ENCODE measurements at places on chromosomes 12 and 14.

DNA sequence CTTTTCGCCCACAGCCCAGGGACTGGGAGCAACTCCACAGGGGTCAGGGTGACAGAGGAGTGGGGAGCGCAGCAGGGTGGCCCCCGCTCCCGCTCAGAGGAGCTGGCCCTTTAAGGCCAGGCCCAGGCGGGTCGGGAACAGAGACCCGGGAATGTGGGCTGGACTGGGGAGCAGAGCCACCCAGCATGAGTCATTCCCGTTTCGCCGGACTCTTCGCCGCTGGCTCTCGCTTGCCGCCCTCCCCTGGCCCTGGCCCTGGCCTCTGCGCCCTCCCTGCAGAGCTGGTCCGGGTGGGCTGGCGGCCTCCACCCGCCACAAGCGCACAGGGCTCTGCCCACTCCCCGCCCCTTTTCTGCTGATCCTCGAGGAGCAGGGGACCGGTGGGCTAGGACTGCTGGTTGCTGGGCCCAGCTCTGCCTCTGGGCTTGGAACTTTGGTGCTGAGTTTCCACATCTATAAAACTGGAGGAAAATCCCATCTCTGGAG lies 92.8 kb downstream of the NINJ2 start:
- DNase-seq: peak; percentile 89

DNA sequence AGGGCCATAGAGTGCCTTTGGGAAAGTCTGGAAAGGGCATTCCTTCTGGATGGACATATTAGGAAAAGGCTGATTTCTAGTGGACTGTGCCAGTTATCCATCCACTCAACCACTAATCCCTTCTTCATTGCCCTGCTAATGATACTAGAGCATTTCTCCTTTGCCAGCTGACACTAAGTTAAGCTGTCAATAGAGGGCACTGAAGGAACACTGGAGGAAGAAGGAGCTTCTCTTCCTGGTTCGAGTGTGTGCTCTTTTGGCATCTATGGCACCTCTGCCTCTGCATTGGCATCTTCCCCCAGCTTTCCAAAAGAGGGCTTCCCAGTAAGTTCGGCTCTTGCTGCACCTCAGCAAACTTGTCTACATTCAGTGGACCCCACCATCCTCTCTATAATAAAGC lies 165.4 kb downstream of the DERA start:
- DNase-seq: peak; percentile 39

DNA sequence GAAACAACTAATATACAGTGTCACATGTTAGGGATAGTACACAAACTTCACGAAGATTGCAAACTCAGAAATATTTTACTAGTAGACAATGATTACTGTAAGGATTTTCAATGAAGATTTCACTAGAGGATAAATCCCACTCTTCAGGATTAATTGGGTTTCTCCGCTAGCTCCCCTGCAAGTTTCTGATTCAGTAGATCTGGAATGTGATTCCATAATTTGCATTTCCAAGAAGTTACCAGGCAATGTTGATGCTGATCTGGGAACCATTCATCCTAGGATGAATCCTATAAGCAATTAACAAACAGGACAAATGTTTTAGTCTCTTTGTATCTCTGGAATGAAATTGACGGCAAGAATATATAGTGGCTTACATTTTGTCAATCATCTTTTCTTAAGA lies 272.4 kb downstream of the ALX1 start:
- DNase-seq: no peak

- DNase-seq: no peak
Observed at GRCh38 chr14:61703342-61704129, 8.2 kb downstream of the HIF1A start.

DNA sequence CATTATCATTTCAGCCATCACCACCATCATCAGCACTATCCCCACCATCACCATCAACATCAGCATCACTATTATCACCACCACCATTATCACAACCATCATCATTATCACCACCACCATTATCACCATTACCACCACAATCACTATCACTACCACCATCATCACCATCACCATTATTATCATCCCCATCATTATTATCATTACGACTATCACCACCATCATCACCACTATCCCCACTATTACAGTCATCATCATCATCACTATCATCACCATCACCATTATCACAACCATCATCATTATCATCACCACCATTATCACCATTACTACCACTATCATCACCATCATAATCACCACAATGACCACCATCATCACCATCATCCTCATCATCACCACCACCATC lies 50.4 kb upstream of the CMKLR1 start:
- DNase-seq: no peak

DNA sequence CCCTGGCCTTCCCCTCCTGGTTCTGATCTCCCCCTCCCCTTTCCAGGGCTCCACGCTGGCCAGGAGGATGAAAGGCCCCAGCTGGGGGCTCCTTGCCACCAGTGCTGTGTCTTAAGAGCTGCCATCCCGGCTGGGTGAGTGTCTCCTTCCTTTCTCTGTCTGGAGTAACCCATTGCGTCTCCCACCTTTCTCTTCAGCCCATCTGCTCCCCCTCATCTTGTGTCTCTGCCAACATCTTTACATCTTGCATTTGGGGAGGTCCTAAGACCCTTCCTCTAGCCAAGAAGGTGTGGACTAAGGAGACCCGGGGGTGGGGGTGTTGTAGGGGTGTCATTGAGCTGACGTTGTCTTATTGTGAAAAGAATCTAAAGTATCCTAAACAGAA lies 505 bp downstream of the BCL2L2 start:
- no peak for DNase-seq

DNA sequence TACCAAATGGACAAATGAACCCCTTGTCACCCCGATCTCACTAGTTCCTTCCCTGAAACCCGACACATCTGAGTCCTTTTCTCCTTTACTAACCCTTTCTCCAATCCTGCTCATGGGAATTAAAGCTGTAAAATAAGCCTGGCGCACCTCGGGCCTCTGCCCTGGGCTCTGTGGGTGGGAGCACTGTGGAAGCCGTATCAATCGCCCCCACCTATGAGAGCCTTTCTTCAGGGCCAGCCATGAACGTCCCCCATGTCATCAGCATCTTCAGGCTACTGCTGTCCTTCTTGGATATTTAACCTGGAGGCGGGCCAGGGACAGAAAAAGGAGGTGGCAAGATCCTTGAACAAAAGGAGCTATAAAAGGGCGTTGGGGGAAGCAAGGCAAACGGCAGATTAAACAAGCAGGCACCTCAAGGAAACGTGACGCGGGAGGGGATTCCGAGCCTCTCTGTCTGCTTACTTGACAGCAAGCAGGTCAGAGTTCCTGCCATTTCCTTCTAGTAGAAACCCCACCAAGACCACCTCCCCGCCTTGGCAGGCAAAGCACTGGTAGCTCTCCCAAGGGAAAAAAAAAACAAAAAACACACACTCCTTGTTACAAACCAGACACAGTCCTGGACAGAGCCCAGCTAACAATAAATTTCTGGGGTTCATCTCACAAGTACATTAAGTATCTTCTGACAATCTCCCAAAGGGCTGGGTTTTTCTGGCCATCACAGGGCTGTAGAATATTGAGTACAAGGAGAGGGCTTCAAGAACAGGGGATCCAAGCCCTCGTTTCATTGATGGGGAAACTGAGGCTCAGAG lies 62.9 kb downstream of the DPF3 start:
- no peak for DNase-seq

DNA sequence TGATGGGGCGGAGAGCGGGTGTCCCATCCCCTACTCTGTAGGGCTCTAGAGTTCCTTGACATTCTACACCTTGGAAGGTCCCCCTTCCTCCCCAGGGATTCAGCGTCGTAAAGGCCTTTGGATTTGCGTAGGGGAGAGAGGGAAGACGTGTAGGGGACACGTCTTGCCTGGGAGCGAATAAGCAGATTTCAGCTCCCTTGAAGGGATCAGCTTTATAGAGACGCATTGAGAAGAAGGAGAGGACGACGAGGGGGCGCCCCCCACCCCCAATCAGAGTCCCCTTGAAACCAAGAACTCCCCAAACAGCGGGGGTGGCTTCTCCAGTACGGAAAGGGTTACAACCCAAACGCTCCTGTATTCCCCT lies 324 bp downstream of the CALCOCO1 start:
- peak; percentile 29 for DNase-seq

DNA sequence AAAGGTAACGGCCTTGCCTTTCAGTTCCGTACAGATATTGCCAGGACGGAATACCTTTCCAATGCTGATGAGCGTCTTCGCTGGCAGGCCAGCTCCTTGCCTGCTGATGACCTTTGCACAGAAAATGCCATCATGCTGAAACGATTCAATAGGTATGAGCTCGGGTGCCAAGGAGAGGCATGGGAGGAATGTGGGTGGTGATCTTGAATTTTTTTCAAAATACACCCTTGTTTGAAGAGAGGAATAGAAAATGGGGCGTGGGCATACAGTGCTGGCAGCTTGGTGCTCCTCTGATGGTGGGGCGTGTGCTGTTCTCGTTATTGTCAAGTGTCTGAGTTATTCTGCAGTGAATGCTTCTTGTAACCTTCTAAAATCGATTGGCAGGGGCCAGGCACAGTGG lies 52.5 kb downstream of the HSP90AA1 start:
- DNase-seq: no peak

DNA sequence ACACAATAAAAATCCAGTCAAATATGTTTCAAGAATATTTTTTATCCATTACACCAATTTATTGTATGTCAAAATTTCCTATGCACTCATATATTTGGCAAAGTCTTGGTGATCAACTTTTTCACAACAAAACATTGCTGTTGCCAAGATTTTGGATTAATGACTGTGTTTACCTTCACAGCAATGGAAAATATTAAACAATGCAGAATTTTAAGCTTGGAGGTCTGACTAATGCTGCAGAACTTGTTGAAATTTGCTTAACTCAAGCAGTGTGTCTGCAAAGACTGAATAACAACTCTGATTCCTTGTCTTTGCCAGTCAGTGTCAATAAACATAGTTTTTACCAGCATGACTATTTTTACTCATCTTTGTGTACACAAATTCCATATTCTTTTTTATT lies 336.4 kb downstream of the CCER1 start:
- no peak for DNase-seq

- DNase-seq: no peak
Observed at GRCh38 chr12:49220972-49221371, 32.1 kb upstream of the TUBA1A start.

DNA sequence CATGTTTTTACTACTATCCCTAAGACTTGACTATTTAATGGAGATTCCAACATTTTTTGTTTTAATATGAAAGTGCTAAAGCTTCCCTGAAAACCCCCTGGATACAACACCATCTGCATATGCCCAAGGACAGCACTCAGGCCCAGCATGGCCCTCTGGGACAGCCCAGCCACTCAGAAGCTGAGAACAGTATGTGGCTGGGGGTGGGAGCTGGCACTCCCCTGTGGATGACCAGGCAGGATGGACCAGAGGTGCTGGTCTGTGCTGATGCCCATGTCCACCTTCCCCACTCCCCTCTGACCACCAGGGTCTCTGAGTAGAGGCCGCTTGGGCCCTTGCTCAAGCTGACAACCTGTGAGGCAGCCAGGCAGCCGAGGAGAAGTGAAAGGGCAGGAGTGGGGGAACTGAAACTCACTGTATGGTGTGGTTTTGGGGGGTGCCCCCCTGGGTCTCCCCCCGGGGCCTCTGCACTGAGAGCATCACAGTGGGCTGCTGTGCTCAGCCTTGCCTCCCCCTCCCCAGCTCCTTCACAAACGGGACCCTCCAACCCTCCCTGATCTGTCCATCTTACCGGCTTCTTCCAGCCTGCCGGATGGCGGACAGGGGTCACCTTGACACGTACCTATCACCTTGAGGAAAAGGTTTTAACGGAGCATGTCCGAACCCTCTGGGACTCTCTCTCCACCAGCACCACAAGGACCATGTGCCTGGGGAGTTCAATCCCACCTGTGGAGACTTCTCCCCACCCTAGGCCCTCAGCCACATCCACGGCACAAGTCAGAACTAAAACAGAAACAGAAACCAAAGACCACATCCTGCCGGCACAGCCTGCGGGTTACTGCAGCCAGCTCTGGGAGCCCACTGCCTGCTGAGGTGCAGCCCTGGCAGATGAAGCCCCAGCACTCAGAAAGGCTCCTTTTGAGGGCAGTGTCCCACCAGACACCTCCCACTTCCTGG lies at the start of gene TMEM229B:
TSS of gene TMEM229B (minus strand) at position 785 of the 957 bp plus-strand sequence. CDS start 14,798 bp downstream, outside the sequence.
- peak; percentile 69 for DNase-seq

- no peak for DNase-seq
Observed at GRCh38 chr14:97594306-97594705, 797.1 kb downstream of the VRK1 start.

GRCh38 chr12:116837097-116837496 lies 44.1 kb downstream of the HRK start:
- DNase-seq: no peak

GRCh38 chr12:94615260-94616181 lies 34.8 kb downstream of the TMCC3 start:
- peak; percentile 78 for DNase-seq

- DNase-seq: no peak
Observed at GRCh38 chr12:6567112-6567670, 900 bp downstream of the NOP2 start.

DNA sequence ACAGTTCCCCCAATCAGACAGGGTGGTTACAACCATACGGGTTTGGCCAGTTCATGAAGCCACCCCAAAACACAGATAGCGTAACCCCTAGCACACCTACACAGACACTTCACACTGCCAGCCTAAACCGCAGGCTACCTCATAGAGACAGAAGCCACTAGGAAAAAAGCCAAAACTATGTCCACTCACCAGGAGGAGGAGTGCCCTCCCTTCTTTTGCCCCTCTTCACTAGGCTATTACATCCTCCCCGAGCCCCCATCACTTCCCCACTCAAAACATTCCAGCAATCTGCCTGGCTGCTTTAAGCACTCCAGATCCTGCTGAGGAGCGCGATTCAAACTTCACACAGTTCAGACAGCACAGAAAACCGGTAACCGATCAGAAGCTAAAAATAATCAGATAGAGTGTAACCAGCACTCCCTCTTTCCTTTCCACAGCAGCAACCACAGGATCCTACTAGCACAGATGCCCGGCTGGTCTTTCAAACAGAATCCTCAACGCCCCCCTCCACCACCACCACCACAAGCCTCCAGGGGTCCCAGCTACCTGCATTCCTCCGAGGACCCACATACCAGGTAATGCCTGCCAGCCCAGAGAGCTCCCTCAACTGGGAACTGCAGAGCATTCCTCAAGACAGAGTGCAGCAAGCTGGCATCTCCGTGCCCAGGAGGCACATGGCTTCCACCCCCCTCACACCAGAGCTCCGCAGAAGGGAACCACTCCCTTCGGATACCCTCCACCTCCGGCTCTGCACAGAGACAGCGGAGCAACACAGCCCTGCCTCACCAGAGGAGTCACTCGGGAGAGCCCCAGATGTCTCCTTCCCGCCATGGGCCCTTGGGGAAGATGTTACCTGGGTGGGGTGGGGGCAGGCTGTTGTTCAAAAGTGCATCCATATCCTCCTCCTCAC lies 1.5 kb downstream of the CHD4 start:
- DNase-seq: peak; percentile 59

DNA sequence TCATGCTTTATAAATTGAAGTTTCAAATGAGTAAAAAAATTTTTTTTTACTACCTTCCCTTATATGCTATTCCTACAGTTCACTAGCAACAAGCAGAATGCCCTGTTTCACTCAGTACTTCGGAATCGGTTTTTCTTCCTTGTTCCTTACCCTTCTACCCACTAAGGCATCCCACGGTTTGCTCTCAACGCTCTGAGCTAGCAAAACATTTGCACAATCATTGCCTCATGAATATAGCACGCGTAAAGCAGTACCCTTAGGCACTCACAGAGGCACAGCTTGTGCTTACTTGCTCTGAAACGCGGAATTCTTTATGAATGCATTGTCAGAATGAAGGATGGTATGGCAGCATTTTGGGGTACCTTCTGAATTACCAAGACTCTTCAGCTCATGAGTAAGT lies 45.0 kb downstream of the PPP1R13B start:
- no peak for DNase-seq

- no peak for DNase-seq
Observed at GRCh38 chr12:71645268-71645667, 18.4 kb downstream of the ZFC3H1 start.

Measured in M059J (cell line).